ENCODE measurements at places on chromosomes 2 and 18. TPM values are rescaled to one million over a fixed set of nuclear protein-coding genes. Genes with fewer than 3 reads are reported as not detected.
A peak's percentile ranks its signal among the peaks of the same experiment; 100 is the strongest.

The ORC2 gene
- 36.2 TPM for total RNA-seq

- peak overlapping the region; percentile 38 for H3K27ac ChIP-seq
- no peaks in the 10 kb centered on the region for H3K4me1 ChIP-seq
- DNase-seq: no peak
- H3K36me3 ChIP-seq: no peaks in the 10 kb centered on the region
- H3K27me3 ChIP-seq: no peaks in the 10 kb centered on the region
Measured at GRCh38 chr2:169012812-169013627, 18.1 kb downstream of the ABCB11 start.

The ADGRF3 gene
- not detected for total RNA-seq

DNA sequence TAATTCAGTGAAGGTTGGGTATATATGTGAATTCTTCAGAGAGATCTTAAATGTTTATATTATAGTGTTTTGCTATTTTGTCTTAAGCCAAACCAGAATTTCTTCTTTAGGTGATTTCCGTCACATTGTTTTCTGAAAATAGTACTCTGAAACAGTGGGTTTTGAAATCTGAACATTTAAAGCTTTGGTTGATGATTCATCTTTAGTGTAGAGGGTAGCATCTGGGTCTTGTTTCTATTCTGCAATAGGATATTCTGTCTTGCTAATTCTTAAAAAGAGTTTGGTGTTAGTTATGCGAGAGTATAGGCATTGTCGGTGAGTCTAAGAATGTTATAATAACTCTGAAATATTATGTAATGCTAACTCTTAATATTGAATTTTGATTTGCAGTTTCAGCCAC lies 69.6 kb upstream of the FAM237A start:
- no peak overlapping the region for H3K4me3 ChIP-seq
- no peaks in the 10 kb centered on the region for H3K27me3 ChIP-seq
- H3K4me1 ChIP-seq: no peaks in the 10 kb centered on the region
- no peaks in the 10 kb centered on the region for H3K36me3 ChIP-seq
- no peak overlapping the region for H3K27ac ChIP-seq

The GALNT3 gene
- 80.8 TPM for total RNA-seq

All from stomach (tissue), 19 donors.